ENCODE measurements at places on chromosomes 7 and 10. TPM values are rescaled to one million over a fixed set of nuclear protein-coding genes. Genes with fewer than 3 reads are reported as not detected.

The SPDYE8 gene
- total RNA-seq: not detected

The CUBN gene
- 0.01 TPM for total RNA-seq

The GARIN1A gene
- total RNA-seq: 1.2 TPM

The PTN gene
- not detected for total RNA-seq

The KIF5B gene
- 74.6 TPM for total RNA-seq

All from A549 treated with ZK216348 at 1 μM for 4 hours (cell line).